Renal cortex interstitium (tissue), 15 donors: ENCODE measurements at places on chromosomes 5 and 9. TPM values are rescaled to one million over a fixed set of nuclear protein-coding genes. Genes with fewer than 3 reads are reported as not detected.

The LHX2 gene
- polyA plus RNA-seq = 0.23 TPM

The MEGF9 gene
- polyA plus RNA-seq = 16.9 TPM

The GPR150 gene
- polyA plus RNA-seq = not detected

DNA sequence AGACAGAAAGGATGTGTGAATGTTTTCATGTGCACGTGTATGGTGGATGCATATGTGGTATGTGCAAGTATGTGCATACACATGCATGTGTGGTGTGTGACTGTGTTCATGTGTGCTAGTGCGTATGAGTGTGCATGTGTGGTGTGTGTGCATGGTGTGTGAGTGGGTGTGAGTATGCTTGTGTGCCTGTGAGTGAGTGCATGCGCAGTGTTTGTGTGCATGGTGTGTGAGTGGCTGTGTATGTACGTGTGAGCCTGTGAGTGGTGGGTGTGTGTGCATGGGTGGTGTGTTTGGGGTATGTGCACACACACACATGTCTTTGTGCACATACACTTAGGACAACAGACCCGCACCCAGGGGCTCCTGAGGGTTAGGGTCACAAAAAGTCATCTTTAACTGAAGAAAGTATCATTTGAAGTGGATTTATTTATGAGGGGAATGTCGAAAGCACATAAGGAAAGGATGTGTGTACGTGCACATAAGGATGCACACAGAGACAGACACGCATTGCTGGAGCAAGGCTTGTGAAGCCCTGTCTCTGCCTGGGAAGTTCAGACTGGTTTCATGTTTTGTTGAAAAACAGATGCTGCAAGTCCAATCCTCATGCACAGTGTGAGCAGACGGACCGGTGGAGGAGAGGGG, 237.0 kb downstream of the SYK start:
- no peak for DNase-seq

GRCh38 chr9:110472111-110472510, 107.4 kb downstream of the SVEP1 start:
- DNase-seq = no peak
